ENCODE measurements at places on chromosomes 4 and X. TPM values are rescaled to one million over a fixed set of nuclear protein-coding genes. Genes with fewer than 3 reads are reported as not detected.

The LRP2BP gene
- total RNA-seq, result 2.4 TPM

DNA sequence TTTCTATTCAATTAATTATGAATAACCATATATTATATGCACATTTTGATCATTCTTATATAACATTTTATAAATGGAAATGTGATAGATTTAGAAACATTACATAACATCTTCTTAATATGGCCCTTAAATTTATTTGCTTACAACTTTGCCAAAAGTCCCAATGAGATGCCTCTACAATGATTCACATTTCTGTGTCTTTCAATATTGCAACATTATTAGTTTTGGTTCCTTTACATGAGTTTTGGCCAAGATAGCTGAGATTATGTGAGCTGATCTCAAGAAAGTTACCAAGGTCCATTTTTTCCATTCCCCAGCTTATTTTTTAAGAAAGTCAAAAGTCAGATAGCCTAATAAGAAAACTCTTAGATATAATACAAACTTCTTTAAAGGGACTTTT is 361.2 kb downstream of the PCDH7 start:
- no peak overlapping the region for H3K27ac ChIP-seq
- H3K4me1 ChIP-seq, result no peaks in the 10 kb centered on the region
- no peak overlapping the region for H3K4me3 ChIP-seq
- no peak for DNase-seq
- no peaks in the 10 kb centered on the region for H3K36me3 ChIP-seq

DNA sequence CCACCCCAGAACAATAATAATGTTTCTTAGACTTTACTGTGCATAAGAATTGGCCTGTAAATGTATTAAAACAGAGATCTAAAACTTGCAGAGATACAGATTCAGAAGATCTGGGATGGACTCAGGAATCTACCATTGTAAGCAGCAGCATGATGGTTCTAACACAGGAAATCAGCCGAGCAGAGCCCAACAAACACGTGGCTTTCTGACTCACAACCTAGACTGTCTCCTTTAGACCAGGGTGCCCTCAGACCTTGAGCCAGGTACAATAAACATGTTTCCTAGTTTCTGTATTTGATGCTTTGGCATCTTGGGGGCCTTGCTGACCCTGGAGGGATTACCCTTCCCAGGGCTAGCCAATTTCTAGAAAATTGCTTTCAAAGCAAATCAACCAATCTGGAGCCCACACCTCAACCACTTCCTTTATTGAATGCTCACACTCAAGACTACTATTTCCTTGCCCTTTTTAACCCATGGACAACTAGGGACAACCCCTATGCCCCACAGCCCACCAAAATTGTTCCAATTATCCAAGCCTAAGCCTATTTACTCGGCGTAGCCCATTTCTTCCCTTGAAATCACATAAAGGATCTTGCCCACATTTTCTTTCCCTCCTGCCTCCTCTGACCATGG is 80.5 kb downstream of the TBC1D9 start:
- no peak for DNase-seq
- H3K4me3 ChIP-seq, result no peak overlapping the region
- H3K4me1 ChIP-seq, result no peaks in the 10 kb centered on the region
- no peaks in the 10 kb centered on the region for H3K27me3 ChIP-seq
- no peaks in the 10 kb centered on the region for H3K36me3 ChIP-seq

- H3K27me3 ChIP-seq, result no peaks in the 10 kb centered on the region
- H3K4me1 ChIP-seq, result no peaks in the 10 kb centered on the region
- no peak overlapping the region for H3K4me3 ChIP-seq
- peaks cover 17% of the 10 kb centered on the region for H3K36me3 ChIP-seq
- DNase-seq, result no peak
Observed at GRCh38 chr4:2700031-2700430, 56.1 kb downstream of the TNIP2 start.

The FRG2 gene
- not detected for total RNA-seq
